ENCODE measurements at places on chromosomes 6 and 20. TPM values are rescaled to one million over a fixed set of nuclear protein-coding genes. Genes with fewer than 3 reads are reported as not detected.

ENPP5 gene
- 0.55 TPM for total RNA-seq

ZNF391 gene
- 1.7 TPM for total RNA-seq

IPCEF1 gene
- under 0.01 TPM for total RNA-seq

VSTM2L gene
- 0.66 TPM for total RNA-seq

RIPOR2 gene
- 8.7 TPM for total RNA-seq

MAP7 gene
- total RNA-seq, result 1.4 TPM

ULBP3 gene
- 9.9 TPM for total RNA-seq

PLA2G7 gene
- total RNA-seq, result not detected

PDYN gene
- total RNA-seq, result not detected

BEND6 gene
- total RNA-seq, result 19.1 TPM

GOPC gene
- 69.8 TPM for total RNA-seq

EDN1 gene
- total RNA-seq, result 1.3 TPM

TAAR6 gene
- not detected for total RNA-seq

GPR6 gene
- total RNA-seq, result not detected

SLC17A1 gene
- not detected for total RNA-seq

Measured in uterine smooth muscle cell (primary cell).